SK-MEL-5 (cell line): ENCODE measurements at places on chromosomes 11 and 22.
A peak's percentile ranks its signal among the peaks of the same experiment; 100 is the strongest.

GRCh38 chr11:86101941-86102407 lies 33.1 kb upstream of the PICALM start:
- no peak for DNase-seq

- DNase-seq, result no peak
Observed at GRCh38 chr22:30982512-30982911, 13.4 kb downstream of the TUG1 start.

GRCh38 chr11:47373876-47374719 lies 4.2 kb downstream of the SPI1 start:
- peak; percentile 80 for DNase-seq

DNA sequence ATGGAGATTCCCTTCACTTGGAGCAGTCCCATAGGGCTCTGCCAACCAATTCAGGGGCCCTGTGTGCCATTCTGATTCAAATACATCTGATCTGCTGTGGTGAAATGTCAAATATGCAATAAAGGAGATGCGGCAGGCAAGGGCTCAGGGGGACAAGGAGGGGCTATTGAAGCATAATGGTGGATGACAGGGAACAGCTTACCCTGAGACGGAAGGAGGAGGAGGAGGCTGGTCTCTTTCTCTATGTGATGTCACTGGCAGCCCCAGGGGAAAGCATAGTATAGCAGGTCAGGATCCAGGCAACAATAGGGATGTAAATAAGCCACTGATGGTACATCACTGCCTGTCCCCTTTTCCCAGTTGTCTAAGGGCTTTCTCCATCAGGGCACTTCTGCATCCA lies 350.9 kb upstream of the SYN3 start:
- DNase-seq, result no peak

DNA sequence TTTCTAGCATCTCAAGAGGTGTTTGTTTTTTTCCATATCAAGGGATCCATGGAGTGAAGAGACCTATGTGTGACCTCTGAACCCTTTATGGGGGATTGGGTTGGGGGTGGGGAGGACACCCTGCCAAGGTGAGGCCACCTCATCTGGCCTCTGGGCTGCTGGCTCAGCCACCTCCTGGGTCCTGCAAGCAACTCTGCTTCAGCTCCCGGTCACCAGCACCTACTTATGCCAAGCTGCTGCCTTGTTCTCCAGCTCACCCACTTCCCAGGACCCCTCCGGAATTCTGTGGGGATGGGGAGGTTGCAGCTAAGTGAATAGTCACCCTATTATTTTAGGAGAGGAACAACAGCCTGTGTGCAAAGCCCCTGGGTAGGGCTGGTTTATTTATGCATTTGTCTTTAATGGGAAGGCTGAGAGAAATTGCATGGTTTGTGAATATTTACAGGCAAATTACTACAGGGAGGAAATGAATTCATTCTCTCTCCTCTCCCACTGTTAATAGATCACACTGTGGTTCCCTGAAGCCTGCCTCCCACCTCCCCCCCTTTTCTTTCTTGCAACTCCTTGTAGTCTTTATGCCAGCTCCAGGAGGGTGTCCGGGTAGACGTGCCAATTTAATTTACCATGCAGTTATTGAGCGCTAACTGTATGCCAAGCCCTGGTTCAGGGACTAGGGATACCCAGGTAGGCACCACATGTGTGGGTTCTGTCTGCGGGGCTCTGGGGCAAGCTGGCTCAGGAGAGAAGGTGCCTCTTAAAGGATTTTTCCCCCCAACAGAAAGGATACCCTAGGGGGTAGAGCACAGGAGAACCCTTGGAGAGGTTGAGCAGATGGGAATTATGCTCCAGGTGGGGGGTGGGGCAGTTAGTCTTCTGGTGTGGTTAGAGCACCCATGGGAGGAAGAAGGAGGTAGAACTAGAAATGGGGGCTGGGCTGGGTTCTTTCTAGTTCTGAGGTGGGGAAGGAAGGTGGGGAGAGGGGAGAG lies 50.7 kb downstream of the TSPAN18 start:
- DNase-seq, result no peak

DNA sequence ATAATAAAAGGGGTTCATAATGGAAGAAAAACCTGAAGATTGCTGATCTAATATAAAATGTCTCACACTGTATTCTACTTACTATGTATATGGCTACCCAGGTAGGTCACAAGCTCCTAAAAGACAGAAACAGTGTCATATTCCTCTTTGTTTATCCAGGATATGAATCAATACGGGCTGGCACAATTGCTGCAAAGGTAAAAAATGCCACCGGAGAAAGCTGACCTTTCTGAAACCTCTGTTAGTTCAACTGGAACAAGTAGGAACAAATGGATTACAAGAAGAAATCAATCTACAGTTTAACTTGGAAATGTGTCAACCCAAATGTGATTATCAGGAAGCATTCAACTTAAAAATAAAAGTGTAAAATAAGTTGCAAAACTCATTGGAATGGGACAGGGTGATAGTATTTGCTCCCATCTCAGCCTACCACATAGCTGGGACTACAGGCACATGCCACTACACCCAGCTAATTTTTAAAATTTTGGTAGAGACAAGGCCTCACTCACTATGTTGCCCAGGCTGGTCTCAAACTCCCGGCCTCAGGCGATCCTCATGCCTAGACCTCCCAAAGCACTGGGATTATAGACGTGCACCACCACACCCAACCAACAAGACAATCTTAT lies 27.6 kb downstream of the SLC35F2 start:
- no peak for DNase-seq

DNA sequence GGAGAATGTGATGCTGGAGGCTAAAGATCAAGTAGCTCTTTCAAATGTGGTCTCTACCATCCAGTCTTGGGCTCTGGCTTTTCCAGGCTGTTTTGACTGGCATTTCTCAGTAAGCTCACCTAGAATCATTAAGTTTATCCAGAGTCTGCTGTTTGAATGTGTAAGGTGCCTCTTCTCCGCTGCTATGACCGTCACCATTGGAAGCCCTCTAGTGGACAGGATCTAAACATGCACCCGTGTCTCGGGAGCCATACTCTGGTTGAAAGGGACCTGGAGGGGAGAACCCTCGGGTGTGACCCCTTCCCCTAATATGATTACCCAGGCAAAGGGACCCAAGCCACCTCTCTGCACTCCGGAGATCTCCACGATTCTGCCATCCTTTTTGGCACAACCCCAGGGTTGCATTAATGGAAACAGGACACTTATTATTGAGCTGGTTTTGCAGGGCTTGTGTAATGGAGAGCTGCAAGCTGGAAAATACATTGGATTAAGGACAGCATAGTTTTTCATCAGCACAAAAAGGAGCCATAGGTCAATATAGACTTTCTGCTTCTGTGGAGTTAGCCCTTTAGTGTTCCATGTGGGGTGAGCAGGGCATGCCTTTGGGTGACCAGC lies 191.0 kb upstream of the LARGE1 start:
- peak; percentile 68 for DNase-seq

GRCh38 chr11:30488304-30488998 lies 97.7 kb downstream of the MPPED2 start:
- peak; percentile 45 for DNase-seq

DNA sequence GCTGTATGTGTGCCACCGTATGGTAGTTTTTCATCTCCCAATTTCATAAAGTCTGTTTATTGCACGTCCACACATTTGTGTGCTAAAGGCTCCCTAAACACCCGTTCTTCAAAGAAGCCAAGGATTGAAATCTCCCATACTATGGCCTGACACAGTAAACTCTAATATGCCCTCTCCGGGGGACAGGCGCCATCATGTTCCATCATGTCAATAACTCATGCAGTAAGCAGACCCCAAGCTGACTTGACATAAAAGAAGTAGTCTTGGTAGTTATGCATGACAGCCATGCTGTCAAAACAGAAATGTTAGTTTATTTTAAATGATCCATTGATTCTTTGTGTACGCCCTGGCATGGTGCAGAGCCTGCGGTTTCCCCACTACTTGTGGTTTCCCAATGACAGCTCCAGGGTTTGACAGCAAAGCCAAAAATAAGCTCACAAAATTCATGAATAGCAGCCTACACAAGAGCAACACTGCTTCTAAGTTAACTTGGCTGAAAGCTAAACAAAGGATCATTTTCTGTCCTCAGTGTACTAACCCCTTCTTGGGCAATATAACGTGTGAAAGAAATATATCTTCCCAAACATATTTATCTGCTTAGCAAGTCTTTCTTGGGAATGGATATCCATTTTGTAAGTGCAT lies 56.5 kb upstream of the CABP7 start:
- peak; percentile 93 for DNase-seq

GRCh38 chr11:134836561-134836960 lies 424.5 kb upstream of the B3GAT1 start:
- DNase-seq, result no peak

GRCh38 chr11:128786507-128786906 lies 80.6 kb downstream of the KCNJ1 start:
- no peak for DNase-seq

GRCh38 chr11:32366666-32367065 lies 68.7 kb downstream of the WT1 start:
- no peak for DNase-seq

DNA sequence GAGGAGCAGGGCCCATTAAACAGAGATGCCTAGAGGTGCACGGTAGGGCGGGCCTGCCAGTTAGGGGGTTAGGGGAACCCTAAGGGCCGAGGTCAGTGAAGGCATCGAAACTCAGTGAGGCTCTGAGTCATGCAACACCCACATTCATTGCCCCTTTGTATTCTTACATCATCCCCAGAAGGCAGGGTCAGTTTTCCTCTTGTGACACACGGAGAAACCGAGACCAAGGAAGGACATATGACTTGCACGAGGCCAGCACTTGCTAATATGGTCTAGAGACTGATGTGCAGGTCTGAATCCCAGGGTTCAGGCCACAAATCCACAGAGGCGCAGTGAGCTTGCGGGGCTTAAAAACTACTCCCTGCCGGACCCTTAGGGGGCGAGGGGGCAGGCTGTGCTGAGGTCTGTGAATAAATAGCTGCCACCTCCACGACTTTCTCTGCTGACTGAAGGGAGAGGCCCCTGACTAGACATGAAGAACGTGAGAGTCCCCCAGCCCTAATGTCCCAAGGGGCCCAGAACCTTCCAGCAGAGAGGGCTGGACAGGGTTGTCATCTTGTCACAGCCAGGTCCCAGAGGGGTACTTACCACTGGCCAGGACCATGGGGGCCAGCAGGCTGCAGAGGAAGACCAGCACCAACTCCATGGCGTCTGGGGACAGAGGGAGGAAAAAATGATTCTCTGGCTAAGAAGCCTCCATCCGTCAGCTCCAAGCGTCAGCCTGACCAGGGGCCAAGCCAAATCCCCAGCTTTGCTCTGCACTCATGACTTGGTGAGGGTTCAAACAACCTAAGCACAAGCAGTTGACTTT lies 17.8 kb upstream of the FXYD2 start:
- DNase-seq, result peak; percentile 67

DNA sequence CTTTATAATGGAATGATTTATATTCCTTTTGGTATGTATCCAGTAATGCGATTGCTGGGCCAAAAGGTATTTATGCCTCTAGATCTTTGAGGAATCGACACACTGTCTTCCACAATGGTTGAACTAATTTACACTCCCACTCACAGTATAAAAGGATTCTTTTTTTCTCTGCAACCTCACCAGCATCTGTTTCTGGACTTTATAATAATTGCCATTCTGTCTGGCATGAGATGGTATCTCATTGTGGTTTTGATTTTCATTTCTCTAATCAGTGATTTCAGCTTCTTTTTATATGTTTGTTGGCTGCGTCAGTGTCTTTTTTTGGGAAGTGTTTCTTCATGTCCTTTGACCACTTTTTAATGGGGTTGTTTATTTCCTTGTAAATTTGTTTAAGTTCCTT lies 679.3 kb downstream of the JRKL start:
- DNase-seq, result no peak

DNA sequence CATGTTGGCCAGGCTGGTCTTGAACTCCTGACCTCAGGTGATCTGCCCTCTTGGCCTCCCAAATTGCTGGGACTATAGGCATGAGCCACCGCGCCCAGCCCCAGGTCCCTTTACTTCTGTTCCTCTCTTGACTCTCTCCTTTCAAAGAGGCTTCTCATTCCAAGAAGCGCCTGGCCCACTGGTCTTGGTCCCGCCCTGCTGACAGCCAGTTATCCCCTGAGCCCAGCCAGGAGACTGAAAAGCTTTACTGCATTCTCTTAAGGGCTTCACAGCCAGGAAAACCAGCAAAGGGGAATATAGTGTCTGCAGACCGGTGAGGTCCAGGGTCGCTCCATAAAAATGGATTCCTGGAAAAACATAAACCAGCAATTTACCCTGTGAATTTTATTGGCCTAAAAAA lies 68.3 kb downstream of the NFAM1 start:
- no peak for DNase-seq

GRCh38 chr22:23773483-23774113 lies 949 bp downstream of the MMP11 start:
- no peak for DNase-seq

GRCh38 chr22:22408731-22409696 lies 99.5 kb downstream of the ZNF280B start:
- DNase-seq, result peak; percentile 68

- no peak for DNase-seq
Observed at GRCh38 chr22:33848251-33848650, 72.0 kb downstream of the LARGE1 start.

- peak; percentile 16 for DNase-seq
Observed at GRCh38 chr11:97454988-97455387, 1065.2 kb downstream of the JRKL start.

GRCh38 chr11:86245369-86246292 lies 1.1 kb downstream of the EED start:
- peak; percentile 17 for DNase-seq

GRCh38 chr22:49760280-49760629 lies 67.4 kb downstream of the BRD1 start:
- DNase-seq, result no peak

- no peak for DNase-seq
Observed at GRCh38 chr11:102513869-102514268, 16.7 kb downstream of the MMP7 start.

- no peak for DNase-seq
Observed at GRCh38 chr11:122707901-122708300, 52.4 kb downstream of the UBASH3B start.

DNA sequence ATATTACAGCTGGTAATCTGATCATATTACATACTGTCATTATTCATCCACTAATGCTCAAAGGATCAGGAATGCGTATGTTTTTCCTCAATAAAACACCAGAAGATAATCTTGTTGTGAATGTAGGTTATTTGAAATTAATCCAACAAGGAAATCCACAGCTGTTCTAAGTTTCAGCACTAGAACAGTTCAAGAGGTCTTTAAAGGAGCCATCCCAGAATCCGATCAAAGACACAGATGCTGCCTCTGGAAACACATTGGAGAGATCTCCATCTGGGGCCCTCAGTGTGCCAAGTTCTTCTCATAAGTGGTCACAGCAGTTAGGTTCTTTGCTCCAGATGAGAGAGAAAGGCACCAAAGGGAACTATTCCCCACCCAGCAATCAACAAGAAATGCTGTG lies 1955.1 kb upstream of the RAG2 start:
- no peak for DNase-seq

- DNase-seq, result peak; percentile 94
Observed at GRCh38 chr22:18075720-18076497, 1.9 kb upstream of the PEX26 start.

- no peak for DNase-seq
Observed at GRCh38 chr11:44067266-44067665, 1.2 kb downstream of the ACCS start.

DNA sequence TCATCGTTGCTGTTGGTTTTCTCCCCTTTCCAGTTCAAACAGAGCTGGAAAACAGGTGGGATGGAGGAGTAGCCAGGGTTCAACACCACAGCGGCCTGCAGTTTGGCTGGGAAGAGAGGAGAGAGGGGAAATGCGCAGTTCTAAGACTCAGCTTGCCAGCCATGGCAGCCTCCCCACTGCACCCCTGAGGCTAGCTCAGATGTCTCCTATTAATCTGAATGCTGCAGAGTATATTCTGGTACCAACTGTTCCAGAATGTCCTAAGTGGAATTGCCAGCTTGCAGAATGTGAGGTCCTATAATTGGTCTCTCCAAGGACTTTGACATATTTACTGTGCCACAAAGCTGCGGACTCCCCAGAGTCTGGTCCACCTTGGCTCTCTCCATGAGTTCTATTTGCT lies 32.0 kb downstream of the NEFH start:
- DNase-seq, result no peak
